NCI-H2171 (cell line): ENCODE measurements at places on chromosomes 16 and 17.
A peak's percentile ranks its signal among the peaks of the same experiment; 100 is the strongest.

DNA sequence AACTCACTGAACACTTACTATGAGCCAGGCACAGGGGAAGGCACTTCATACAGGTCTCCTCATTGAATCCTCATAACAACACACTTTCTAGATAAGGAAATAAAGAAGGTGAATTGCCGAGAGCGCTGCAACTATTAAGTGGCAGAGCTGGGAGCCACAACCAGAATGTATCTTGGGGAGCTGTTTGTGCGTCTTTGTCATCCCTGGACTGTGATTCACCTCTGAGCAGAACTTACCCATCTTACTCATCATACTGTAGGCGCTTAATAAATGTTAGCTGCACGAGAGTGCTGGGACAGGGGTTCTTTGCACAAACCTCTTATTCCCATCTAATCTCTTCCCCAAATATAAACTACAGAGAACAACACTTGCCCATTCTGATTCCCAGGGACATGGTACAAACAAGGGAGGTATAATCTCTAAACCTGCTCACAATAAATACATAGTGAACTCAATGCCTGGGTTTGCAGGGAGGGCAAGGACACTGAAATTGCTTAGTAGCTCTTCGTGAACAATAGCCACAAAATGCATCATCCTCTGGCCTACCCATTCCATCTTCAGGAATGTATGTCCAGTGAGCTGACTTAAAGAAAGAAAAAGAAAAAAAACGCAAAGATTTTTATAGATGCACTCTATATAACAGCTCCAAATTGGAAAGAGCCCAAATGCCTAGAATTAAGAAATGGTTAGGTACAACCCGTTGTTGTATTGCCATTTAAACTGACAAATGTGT, 43.0 kb downstream of the MYO18A start:
- no peak for DNase-seq

- no peak for DNase-seq
Observed at GRCh38 chr17:82356845-82357355, 2.1 kb upstream of the TEX19 start.

- DNase-seq = no peak
Observed at GRCh38 chr17:9228408-9229159, 207.3 kb downstream of the NTN1 start.

- no peak for DNase-seq
Observed at GRCh38 chr16:57324749-57325148, 33.8 kb upstream of the CCL22 start.

GRCh38 chr16:83315271-83315670, 492.5 kb upstream of the HSBP1 start:
- DNase-seq = no peak

- peak; percentile 41 for DNase-seq
Observed at GRCh38 chr17:28406473-28406814, 432 bp upstream of the SLC46A1 start.

DNA sequence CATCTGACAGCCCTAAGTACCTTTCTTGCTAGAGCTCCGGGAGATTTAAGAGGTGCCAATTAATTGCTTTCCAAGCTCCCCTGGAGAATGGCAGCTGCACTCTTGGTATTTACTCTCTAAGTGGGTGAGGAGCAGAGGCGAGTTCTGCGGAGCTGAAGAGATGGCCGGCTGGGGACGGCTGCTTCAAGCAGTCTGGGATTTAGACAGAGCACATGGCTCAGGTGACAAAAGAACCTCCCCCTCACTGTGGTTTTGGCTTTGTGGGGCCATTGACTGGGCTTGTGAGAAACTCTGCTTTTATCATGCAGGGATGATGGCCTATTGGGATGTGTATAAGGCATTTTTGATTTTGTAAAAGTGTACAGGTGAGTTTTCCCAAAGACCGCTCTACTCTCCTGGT, 239.3 kb upstream of the EEF2KMT start:
- no peak for DNase-seq

DNA sequence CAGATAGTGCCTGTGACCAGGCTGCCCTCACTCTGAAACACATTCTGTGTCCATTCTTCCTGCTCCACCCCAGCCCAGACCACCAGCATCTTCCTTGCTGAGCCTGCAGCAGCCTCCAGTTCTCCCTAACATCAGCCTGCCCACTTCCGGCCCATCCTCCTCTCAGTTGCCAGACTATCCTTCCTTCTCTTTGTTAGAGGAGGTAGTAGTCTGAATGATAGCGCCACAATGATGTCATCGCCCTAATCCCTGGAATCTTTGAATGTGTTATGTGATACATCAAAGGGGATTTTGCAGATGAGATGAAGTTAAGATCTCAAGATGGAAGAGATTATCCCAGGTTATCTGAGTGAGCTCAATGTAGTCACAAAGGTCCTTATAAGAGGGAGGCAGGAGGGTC, 3.2 kb upstream of the ZDHHC1 start:
- no peak for DNase-seq

GRCh38 chr16:84662471-84662870, 14.2 kb downstream of the KLHL36 start:
- DNase-seq = no peak

DNA sequence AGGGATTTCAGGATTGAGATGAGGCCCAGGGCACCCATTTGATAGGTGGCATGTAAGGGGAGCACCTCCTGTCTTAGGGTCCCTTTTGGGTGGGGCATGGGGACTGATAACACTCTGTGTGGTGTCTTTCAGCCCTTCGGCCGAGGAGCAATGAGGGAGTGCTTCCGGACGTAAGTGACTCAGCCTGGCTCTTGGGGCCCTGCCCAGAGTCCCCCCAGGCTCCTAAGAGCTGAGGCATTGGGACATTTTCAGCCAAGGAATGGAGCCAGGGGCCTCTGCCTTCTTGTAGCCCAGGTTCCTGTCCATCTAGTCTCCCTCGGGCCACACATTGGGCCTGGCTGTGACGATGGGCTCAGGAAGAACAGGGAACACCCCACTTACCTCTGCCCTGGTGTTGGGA, 44.4 kb downstream of the EEF2K start:
- DNase-seq = no peak
